Stimulated activated CD4-positive, alpha-beta T cell treated with anti-CD3 and anti-CD28 coated beads, Interleukin-15, amount 100 ng/mL, for 1 hour (primary cell): ENCODE measurements at places on chromosomes 3 and 15.

DNA sequence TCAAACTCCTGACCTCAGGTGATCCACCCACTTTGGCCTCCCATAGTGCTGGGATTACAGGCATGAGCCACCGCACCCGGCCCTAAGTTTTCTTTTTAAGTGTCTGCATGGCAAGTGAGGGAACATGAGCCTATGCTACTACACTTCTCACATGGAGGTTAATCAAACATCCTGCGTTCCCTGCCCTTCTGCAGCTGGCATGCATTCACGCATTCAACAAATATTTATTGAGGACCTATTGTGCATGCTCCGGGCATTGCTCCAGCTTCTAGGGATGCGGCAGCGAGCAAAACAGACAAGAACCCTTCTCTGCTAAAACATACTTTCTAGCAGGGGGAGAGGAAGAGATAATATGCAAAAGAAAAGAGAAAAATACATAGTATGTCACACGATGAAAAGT lies 42.6 kb upstream of the ACKR4 start:
- DNase-seq = no peak

GRCh38 chr15:94674296-94674695 lies 442.9 kb downstream of the MCTP2 start:
- no peak for DNase-seq

DNA sequence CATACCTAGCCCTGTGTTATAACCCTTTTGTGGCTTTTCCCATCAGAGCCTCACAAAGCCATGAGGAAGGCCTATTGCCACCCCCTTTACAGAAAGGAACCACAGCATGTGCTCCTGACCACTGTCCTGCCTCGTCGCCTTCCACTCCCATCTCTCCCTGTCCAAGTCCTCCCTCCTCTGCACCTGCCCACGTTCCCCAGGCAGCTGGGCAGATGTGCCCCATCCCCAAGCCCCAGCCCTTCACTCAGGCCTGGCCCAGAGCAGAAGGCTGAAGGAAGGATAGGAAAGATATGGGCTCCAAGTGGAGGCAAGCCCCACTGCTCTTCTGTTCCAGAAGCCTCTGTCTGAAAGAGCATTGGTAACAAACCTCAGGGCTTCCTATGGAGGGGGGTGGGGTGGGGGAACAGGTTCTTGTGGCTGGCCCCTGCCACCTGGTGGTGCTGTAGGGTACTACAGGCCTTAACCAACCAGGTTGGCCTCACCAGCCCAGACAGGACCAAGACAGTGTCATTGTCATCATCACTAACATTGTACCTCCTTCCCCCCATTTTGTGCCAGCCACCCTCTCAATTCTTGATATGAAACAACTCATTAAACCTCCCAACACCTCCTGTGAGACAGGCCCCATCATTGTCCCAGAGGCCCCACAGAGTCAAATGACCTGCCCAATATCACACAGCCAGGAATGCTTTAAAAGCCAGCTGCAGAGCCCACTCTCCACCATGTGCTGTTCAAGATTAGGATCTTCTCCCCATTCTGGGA lies 10.0 kb downstream of the POC1A start:
- peak; percentile 73 for DNase-seq

DNA sequence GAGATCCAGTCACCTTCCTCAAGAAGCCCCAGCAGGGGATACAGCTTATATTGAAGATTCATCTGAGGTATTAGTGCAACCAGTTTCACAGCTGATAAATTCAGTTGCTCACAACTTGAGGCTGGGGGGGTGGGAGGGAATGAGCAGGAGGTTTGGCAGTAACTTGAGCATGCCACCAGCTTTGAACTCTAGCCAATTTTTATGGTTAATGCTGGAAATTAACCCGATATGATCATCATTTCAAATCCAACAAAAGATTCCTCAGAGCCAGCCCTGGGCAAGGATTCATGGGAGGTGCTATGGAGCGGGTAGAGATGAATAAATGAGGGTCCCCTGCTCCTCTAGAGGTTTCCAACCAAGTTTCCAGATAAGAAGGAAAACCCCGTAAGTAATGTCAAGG lies 73.1 kb upstream of the HES1 start:
- no peak for DNase-seq

- no peak for DNase-seq
These were observed 6.9 kb upstream of the EOGT start for GRCh38 chr3:69020424-69020823.

DNA sequence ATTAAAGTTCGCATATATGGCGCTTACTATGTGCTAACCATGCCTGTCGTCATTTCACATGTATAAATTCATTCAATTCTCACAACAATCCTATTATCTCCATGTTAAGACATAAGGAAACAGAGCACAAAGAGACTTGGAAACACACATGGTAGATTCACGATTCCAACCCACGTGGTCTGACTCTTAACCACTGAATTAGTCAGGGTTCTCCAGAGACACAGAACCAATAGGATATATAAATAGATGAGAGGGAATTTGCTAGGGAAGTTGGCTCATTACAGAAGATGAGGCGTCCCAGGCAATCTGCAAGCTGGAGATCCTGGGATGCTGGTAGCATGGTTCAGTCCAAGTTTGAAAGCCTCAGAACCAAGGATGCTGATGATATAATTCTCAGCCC lies 765.3 kb downstream of the TBL1XR1 start:
- no peak for DNase-seq

GRCh38 chr15:77185242-77185785 lies 114.4 kb upstream of the TSPAN3 start:
- DNase-seq = no peak

DNA sequence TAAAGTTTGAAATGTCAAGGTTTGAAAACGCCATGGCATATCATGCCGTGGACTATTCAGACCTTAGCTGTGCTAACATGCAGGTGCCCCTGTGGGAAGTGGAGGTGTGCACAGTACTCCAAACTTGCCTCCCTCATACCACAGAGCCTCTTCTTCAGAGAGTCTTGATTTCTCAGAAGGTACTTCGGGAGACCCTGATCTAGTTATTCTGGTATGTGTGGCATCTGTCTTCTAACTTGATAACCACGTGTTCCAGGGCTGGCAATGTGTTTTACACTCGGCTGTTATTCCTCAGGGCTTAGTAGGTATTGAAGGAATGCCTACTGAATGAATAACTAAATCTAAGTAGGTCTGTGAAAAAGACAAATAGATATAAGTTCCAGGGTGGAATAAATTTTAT lies 309.9 kb downstream of the CLSTN2 start:
- no peak for DNase-seq

DNA sequence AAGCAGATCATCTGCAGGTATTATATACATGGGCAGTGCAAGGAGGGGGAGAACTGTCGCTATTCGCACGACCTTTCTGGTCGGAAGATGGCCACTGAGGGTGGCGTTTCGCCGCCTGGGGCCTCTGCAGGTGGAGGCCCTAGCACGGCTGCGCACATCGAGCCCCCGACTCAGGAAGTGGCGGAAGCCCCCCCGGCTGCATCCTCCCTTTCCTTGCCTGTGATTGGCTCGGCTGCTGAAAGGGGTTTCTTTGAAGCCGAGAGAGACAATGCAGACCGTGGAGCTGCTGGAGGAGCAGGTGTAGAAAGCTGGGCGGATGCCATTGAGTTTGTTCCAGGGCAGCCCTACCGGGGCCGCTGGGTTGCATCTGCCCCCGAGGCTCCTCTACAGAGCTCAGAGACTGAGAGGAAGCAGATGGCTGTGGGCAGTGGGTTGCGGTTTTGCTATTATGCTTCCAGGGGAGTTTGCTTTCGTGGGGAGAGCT lies 639 bp downstream of the MKRN3 start:
- DNase-seq = peak; percentile 6

DNA sequence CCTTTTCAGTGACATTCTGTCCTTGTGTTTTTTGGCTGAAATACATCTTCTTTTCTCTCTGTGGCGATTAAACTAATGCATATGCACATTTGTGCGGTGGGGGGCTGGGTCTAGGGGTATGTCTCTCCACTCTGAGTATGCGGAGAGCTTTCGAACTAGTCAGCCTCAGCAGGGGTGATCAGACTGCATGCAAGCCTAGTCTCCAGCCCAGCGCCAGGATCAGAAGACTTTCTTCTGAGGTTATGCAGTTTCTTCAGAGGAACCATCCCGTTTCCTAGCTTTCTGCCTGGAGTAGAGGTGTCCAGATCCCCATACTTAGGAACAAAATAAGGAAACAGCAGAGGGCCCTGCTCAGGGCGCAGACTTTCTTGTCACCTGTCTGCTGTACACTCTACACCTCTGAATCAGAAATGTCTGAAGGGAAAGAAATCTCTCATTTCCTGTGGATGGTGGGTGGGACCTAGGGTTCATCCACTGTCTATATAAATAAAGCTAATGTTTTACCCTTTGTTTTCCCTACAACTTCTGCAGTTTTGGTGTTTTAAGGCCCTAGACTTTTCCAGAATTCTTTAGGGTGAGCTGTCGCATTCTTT lies 230.4 kb downstream of the ABHD5 start:
- no peak for DNase-seq

DNA sequence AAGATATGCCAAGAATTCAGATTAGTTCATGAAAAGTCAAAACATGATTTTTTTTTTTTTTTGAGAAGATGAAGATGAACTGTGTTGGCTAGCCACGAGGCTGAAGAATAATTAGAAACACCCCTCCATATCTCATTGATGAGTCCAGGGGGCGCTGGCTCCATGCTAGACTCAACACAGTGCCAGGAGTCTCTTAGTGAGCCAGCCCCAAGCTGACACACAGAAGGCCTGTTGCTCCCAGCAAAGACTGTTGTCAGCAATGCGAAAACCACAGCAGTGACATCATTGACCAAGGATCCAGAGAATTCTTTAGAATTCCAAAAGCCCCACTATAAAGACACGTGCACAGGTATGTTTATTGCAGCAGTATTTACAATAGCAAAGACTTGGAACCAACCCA lies 185.2 kb downstream of the ANXA2 start:
- DNase-seq = no peak

GRCh38 chr15:67134067-67134838 lies 68.9 kb downstream of the SMAD3 start:
- DNase-seq = no peak

- DNase-seq = no peak
These were observed 153.2 kb downstream of the CTNNB1 start for GRCh38 chr3:41352510-41352909.

- DNase-seq = no peak
These were observed 164.9 kb upstream of the ADAMTS9 start for GRCh38 chr3:64852738-64853137.

- no peak for DNase-seq
These were observed 276.0 kb downstream of the SOX2 start for GRCh38 chr3:181987736-181988135.

GRCh38 chr3:183560607-183561006 lies 5.1 kb upstream of the KLHL6 start:
- DNase-seq = no peak

DNA sequence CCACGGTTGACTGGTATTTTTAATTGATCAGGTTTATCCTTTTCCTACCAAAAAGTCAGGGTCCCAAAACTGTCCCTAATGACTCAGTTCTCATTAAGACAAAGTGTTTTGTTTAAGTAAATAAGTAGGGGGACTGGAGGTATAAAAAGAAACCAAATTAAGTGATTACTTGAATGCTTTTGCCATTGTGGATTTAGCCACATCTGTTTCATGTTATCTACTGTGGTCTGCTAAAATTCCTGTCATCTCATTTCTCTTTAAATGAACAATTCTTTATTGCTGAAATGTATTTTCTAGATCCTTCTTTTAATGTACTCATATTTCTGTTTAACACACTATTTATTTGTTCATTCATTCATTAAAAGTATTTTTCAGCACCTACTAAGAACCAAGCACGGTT lies 625.9 kb upstream of the ADAMTS9 start:
- DNase-seq = no peak

DNA sequence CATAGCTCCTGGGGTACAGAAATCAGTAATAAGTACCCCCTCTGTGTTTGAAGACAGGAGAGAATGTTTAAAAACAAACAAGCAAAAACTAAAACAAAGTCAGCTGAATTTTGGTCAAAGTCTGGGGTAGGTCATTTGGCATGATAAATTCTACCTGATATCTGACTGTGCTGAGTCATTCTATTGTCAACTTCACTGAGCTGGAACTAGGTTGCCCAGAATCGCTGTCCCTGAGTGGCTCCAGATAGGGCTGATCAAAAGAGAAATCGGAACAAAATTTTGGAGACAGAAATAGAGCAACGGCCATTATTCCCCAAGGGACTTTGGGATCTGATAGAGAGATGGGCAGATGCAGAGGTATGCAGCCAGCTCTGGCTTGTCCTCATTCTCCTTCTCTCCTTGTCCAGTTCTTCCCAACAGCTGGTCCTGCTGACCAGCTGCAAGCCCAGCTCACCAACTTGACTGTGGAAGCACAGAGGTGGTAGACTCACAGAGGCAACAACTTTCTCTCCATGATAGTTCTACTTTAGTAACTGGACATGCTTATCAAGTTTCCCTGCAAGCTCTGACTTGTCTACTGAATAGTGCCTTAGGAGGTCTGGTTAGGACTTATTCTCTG lies 57.3 kb upstream of the MYRIP start:
- DNase-seq = no peak

GRCh38 chr3:141835557-141836229 lies 40.8 kb upstream of the ATP1B3 start:
- no peak for DNase-seq
